ENCODE measurements at places on chromosomes 3 and 15. TPM values are rescaled to one million over a fixed set of nuclear protein-coding genes. Genes with fewer than 3 reads are reported as not detected.

GRCh38 chr3:112149136-112149535, 16.1 kb upstream of the GCSAM start:
- DNase-seq, result no peak

- no peak for DNase-seq
Observed at GRCh38 chr3:13058346-13059120, 14.7 kb downstream of the IQSEC1 start.

GRCh38 chr3:172087602-172088580, 48.5 kb downstream of the FNDC3B start:
- no peak for DNase-seq

- DNase-seq, result no peak
Observed at GRCh38 chr3:127365163-127365798, 77.4 kb upstream of the PRR20G start.

GRCh38 chr15:22933641-22934061, 46.5 kb downstream of the CYFIP1 start:
- DNase-seq, result no peak

DNA sequence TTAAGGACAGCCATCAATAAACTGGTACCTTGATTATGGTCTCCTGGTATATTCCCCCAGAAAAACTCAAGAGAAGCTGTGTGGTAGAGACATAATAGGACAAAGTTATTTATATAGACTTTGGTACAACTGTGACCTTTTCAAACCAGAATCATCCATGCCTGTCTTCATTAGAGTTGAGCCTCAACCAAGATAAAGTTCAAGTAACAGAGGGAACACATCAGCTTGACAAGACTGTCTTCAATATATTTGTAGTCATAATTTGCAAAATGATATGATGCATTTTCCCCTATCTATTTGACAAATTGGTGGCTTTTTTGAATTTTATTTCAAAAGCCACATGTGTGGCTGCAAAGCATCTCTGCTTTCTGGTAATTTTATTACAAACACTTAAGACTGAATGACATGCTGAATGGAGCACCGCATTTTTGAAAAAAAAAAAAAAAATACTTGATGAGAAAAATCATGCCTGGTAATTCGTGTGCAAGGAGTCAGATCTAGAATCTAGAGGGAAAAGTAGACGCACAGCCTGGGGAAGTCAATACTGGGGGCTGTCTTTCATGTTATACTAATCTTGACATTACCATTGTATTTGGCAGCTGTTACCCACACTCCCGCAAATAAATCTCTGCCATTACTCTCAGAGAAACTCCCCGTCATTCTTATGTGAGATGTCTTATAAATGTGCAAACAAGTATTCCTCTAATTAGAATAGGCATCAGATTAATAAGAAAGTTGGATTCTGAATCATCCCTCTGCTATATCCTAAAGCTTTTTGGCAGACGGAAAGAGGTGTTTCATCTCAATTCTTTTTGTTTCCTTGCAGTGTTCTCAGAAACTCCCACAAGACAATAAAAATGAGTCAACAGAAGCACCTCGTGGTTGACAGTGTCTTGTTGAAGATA, 554.8 kb upstream of the CBLB start:
- DNase-seq, result no peak

Gene GP9
- total RNA-seq, result not detected

Gene FMN1
- 0.04 TPM for total RNA-seq

Gene SLITRK3
- total RNA-seq, result not detected
